Activated T-cell treated with anti-CD3 and anti-CD28 coated beads, Interleukin-2, amount 50 U/mL, for 72 hours (primary cell): ENCODE measurements at places on chromosomes 12 and 14.

GRCh38 chr14:75303381-75303789 lies 24.8 kb downstream of the FOS start:
- DNase-seq, result peak; percentile 61

- no peak for DNase-seq
These were observed 21.7 kb downstream of the DLK1 start for GRCh38 chr14:100748403-100748802.

- DNase-seq, result no peak
These were observed 148.1 kb downstream of the SYT1 start for GRCh38 chr12:79012636-79013035.

DNA sequence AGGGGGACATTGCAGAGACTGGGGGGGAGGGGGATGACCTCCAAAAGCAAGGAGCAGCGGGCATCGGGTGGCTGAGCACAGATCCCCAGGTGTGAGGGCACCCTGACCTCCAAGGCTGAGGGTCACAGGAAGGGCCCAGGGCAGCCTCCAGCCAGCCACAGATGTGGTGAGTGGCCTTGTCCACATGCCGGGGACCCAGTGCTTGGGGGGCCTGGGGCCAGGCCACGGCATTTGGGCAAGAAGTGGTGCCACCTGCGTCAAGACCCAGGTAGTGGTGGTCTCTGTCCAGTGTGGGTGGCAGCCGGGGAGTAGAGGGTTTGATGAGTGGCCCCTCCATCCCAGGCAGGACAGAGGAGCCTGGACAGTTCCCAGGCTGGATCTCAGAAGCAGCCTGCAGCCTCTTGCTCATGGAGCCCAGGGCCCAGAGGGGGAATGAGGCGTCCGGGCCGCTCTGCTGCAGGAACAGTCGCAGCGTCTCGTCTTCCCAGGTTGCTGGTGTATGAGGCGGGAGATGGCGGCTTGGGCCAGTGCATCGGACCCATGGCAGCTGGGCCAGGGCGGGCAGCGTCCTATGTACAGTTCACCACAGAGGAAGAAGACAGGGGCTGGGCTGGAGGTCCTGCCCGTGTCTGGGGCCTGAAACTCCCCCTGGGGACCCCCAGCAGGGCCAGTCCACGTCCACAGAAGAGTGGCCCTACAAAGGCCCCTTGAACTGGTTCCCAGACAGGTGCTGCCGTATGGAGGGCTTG lies 33.5 kb downstream of the CCNK start:
- DNase-seq, result no peak

- DNase-seq, result no peak
These were observed 144.5 kb downstream of the NUBPL start for GRCh38 chr14:31705731-31706130.

DNA sequence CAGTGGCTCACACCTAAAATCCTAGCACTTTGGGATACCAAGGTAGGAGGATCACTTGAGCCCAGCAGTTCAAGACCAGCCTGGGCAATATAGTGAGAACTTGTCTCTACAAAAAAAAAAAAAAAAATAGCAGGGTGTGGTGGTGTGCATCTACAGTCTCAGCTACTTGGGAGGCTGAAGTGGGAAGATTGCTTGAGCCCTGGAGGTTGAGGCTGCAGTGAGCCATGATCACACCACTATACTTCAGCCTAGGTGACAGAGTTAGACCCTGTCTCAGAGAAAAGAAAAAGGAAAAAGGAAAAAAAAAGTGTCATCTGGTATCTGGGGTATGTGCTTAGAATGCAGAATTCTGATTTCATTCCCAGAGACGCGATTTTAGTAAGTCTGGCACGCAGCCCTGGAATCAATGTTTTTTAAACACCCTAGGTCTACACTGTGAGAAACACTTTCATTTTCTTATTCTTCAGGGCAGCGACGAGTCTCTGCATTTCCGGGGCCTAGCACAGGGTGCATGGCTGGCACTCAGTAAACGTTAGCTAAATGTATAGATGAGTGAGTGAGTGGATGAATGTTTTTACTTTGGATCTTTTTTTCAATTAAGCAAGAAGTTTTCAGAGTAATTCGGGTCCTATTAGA lies 243.8 kb upstream of the PWP1 start:
- no peak for DNase-seq

DNA sequence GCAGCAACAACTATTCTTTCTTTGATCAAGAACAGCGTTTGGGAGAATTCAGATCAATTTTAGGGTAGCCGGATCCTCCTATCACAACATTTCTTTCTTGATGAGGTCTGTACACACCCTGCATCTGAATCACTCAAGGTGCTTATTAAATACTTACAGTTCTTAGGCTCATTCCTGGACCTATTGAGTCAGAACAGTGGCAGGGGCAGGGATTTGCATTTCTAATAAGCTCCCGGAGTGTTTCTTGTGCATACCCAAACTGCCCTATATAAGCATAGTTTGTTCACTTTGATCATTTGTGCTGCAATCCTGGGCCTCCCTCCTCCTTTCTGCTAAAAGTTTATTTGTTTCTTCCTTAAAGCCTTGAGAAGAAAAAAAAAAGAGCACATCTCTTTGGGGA lies 80.5 kb upstream of the RPH3A start:
- no peak for DNase-seq
